NCI-H1930 (cell line): ENCODE measurements at places on chromosomes 4 and X.

DNA sequence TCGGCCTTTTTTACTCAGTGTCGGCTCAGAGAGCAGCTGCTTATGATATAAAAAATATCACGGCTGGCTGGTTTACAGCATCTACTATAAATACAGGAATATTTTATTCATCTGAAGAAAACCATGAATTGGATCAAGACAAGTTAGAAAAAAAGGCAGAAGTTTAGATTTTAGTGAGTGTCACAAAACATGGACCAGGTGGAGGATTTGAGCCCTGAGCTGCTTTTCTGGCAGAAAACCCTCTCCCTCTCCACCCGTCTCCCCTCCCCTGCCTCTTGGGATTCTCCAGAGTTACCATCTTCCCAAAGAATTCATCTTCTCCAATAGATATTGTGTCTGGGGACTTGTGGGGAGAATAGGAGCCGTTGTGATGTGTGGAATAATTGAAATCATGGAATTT lies 142.8 kb upstream of the RAI2 start:
- DNase-seq: no peak

GRCh38 chr4:113645771-113646441 lies 115.6 kb downstream of the CAMK2D start:
- no peak for DNase-seq

DNA sequence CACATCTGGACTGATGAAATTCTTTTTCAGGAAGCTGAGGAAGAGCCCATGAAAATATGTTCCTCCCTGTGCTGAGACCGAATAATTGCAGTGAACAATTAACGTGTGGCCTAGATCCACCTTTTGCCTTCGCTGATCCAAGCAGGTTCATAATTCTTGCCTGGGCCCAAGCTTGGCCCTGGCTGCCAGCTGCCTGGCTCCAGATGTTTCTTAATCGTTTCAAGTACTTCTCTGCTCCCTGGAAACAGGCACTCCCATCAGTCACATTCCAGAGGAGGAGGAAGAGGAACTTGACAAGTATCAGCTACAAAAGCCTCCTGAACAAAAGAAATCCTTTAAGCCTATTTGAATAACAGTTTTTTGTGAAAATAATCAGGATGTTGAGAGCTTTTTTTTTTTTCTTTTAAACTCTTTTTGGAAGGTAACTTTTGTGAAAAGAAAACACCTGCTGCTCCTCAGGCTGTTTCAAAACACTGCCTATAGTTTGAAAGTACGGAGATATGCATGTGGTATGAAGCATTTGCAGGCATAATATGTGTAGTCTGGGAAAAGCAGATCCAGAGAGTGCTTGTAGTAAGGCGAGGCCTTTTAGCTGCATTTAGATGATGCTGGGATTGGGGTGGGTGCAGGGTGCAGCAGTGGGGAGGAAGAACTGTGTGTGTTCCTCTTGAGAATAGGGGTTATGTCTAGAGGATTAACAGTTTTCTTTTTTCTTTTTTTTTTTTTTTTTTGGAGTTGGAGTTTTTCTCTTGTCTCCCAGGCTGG lies 154.4 kb downstream of the PTTG2 start:
- DNase-seq: no peak

GRCh38 chr4:91997045-91997444 lies 306.7 kb upstream of the GRID2 start:
- DNase-seq: no peak

DNA sequence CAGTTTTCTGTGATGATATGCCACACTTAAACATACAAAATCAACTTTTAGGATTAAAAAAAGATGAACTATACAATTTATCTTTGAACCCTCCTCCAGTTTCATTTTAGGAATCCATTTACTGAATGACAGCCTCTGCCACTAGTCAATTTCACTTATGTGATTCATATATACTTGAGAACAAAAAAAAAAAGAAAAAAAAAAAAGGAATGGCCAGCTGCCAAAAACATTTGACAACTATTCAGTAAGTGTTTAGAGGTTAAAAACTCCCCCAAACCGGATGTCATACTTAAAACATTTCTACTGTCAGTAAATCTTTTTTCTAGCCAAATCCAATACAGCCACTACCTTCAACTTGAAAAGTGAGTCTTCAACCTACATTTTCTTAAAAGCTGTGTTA lies 266.7 kb upstream of the MAGEB2 start:
- no peak for DNase-seq

GRCh38 chr4:41360921-41361793 lies 104.4 kb downstream of the UCHL1 start:
- peak; percentile 28 for DNase-seq

DNA sequence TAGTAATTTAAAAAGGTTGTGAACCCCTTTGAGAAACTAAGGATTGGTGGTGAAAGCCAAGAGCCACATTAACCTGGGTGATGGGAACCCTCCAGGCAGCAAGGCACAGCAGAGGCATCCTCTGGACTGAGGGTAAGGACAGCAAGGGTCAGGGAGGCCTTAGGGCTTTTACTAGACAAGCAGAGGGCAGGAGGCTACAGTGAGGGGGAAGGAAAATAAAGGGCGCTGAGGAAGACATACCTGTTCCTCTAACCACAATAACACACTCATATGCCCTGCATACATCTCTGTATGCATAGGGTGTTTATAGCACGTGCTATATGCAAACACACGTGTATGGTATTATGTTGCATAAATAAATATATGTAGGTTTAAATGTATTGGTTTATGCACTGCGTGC lies 18.7 kb downstream of the GPM6B start:
- no peak for DNase-seq

GRCh38 chr4:169627307-169627706 lies 6.9 kb downstream of the CLCN3 start:
- DNase-seq: no peak

DNA sequence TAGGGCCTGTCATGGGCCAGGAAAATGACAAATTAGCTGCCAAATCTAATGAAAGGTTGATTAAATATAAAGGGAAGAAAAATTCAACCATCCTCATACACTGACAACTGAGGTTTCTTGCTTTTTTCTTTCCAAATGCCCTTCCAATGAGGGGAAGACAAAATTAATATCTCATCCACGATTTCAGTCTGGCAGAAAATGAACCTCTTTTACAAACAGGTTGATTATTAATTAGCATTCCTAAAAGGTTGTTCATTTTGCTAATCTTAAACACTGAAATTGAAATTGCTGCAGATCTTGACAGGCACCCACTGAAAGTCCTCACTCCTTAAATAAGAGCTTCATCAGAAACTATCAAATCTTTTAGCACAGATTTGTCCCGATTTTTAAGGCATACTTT lies 45.5 kb downstream of the NPFFR2 start:
- no peak for DNase-seq

DNA sequence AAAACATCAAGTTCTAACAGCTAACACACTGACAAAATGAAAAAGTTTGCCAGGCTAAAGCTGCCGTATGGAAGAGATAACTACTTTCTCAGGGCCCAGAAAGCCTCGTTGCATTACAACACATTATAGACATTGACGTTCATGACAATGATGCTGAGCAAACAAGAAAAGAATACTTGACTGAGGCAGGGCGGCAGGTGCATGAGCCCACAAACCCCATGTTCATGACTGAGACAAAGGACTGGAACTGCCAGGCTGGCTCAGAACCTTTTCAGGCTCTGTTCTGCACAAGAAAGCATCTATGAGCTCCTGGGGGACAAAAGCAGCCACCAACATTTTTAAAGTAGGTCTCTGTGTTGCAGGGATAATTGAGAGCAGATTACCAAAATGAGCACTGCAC lies 13.6 kb downstream of the TLR6 start:
- peak; percentile 83 for DNase-seq

- no peak for DNase-seq
Measured at GRCh38 chrX:51894697-51895336, 1.4 kb downstream of the MAGED1 start.

DNA sequence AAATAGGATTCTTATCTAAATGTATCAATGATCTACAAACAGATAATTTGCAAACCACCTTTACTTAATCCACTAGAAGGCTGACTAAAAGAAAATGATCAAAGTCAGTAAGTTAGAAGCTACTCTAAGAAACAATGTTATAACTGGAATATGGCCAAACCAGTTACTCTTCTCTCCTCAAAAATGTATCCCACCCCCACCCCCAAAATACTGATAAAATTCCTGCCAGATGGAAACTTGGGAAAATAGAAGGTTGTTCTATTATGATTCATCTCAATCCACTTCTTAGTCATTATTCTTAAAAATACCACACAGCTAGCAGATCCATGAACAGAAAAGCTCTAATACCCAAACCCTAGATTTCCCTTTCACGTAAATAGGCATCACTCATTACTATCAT lies 206.4 kb downstream of the KLHL13 start:
- no peak for DNase-seq

DNA sequence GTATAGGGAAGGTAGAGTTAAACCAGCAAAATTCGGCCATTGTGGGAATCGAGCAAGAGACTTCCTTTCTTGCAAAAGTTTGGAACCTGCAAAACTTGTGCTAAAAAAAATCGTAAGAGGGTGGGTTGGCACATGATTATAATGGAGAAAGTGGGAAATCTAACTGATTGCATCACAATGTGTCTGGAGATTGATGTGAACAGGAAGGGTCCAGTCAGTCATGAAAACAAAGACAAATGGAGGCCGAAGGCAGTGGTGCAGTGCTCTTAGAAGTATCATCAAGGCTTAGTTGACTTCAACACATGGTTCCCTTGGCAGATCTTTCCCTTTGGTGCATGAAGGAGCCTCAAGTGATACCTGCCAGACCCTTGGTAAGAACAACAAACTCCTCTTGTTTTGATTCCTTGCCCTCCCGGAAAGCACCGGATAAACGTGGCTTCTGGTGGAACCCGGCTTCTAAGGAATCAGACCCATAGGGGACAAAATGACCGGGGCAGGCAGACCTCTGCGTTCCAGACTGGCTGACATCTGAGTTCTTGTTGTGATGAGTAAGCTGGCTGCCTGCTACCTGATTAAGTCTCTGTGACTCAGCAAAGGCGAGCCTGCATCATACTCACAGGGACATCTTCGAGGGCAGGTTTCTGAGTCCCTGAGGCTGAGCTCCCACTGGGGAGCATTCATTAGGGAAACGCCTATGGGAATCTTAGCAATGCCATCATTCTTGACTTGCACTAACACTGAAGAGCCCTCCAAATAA lies 87.7 kb upstream of the MAP3K15 start:
- no peak for DNase-seq

DNA sequence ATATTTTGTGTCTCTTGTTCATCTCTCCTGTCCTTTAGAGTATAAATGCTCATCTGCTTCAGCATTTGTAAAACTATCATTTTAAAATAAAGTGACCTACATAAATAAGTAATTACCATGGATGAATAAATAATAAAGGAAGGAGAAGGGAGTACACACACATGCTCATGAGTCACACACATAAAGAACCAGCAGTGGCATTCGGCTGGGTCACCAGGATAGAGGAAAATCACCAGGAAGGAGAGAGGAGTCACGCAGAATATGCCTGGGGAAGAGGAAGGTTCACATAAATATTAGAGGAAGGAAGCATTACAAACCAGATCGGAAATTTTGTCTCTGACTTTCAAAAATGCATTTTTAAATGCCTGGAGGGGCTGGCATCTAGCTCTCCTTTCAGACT lies 38.5 kb upstream of the MED14 start:
- DNase-seq: no peak

GRCh38 chrX:9851890-9852289 lies 65.7 kb downstream of the SHROOM2 start:
- DNase-seq: no peak

DNA sequence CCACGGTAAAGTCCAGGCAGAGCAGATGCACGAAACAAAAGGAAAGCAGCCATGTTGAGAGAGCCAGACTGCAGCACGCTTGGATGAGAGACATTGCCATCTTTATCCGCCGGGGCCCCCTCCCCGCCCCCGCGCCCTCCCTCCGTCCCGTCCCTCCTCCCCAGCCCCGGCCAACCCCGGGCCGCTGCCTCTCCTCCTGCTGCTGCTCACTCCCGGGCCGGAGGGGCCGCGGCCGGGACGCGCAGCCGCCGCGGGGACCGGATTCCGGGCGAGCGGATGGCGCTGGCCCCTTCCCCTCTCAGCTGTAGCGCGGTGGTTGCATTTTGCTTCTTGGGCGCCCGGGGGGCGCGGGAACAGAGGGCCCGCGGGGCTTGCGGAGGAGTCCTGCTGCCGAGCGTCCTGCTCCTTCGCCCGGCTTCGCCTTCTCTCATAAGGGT lies 542 bp downstream of the RNF150 start:
- DNase-seq: no peak

DNA sequence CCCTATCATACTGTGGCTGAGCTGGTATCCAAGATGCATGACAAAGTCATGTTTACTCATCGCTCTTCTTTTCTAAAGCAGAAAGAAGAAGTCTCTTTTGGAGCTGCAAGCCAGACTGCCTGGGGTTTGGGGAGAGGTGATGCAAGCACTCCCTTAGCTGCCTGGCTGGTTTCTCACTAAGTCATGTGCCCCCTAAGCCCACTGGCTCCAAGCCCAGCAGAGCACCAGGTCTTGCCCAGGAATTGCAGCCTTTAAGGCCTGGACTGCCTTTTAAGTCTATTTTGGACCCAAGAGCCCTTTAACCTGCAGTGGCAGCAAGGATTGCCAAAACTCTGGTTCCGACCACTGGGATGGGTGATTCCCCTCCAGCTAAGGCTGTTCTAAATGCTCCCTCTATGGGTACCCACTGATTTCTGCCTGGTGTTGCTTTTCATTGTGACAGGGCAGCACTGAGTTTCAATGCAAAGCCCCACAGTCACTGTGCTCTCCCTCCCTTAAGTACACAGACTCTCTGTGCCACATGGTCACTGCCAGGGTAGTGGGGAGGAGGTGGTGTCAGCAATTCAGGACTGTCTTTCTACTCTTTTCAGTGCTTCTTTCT lies 548.6 kb downstream of the TLL1 start:
- no peak for DNase-seq

DNA sequence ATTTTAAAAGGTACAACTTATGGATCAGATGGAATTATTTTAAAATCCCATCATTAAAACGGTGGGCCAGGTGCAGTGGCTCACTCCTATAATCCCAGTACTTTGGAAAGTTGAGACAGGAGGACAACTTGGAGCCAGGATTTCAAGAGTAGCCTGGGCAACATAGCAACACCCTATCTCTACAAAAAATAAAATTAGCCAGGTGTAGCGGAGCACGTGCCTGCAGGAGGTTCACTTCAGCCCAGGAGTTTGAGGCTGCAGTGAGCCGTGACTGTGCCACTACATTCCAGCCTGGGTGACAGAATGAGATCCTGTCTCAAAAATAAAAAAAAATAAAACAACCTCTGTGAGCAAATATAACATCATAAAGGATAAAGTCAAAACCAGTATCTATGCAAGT lies 11.4 kb downstream of the ADH5 start:
- DNase-seq: no peak

GRCh38 chrX:18883961-18884765 lies 99.8 kb downstream of the PHKA2 start:
- DNase-seq: no peak

DNA sequence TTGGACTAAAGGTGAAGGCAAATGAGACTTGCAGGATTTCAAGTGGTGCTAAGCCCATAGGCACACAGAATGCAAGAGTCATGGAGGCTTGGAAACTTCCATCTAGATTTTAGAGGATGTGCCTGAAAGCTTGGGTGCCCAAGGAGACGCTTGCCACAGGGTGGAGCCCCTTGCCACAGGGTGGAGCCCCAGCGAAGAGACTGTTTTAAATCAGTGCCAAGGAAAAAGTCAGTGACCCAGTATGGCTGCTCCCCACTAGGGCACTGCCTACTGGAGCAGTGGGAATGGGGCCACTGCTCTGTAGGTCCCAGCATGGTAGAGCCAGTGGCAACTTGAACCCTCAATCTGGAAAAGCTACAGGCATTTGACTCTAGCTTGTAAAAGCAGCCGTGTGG lies 794.2 kb upstream of the LCORL start:
- no peak for DNase-seq
